Right atrium auricular region (tissue), 2 donors: ENCODE measurements at places on chromosomes 7 and 10. TPM values are rescaled to one million over a fixed set of nuclear protein-coding genes. Genes with fewer than 3 reads are reported as not detected.

The GRID2IP gene
- 0.28 TPM for total RNA-seq

DNA sequence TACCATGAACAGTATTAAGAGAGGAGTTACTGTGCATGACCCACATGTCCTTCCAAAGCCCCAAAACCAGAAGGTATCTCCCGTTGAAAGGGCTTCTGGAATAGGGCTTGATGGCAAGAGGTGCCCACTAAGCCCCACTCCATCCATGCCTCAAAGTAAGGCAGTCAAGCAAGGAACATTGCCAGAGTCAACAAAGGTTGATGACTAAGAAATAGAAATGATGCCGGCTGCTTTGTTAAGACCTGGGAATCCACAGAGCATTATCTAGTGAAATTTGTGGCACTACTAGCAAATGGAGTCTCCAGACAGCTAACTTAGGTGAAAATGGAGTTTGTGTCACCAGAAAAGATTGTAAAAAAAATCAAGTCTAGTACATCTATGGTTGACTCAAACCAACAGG, 6.2 kb downstream of the SFR1 start:
- no peak for DNase-seq

GRCh38 chr10:131738396-131738735, 162.4 kb upstream of the PPP2R2D start:
- DNase-seq = no peak

GRCh38 chr10:101839416-101840063, 4.1 kb downstream of the KCNIP2 start:
- DNase-seq = no peak

DNA sequence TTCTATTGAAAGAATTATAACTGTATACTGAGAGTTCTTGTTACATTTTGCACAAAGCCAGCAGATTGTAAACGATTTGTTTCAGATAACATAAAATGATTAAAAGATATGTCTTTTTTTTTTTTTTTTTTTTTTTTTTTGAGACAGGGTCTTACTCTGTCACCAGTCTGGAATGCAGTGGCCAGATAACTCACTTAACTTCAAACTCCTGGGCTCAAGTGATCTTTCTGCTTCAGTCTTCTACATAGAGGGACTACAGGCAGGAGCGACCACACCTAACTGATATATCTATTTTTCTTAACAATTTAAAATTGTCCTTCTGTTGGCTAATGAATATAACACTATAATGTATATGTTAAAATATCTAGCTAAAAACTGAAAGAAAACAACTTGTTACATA, 317.3 kb upstream of the CACNA2D1 start:
- no peak for DNase-seq

- DNase-seq = no peak
Measured at GRCh38 chr10:78049851-78050250, 16.2 kb downstream of the RPS24 start.

GRCh38 chr10:124224331-124225028, 131.1 kb upstream of the CHST15 start:
- no peak for DNase-seq

The HGF gene
- 2.1 TPM for total RNA-seq

The SLC26A3 gene
- not detected for total RNA-seq

- no peak for DNase-seq
Measured at GRCh38 chr7:157014635-157015555, 4.4 kb upstream of the MNX1 start.

GRCh38 chr10:126783806-126784557, 113.5 kb upstream of the C10orf90 start:
- no peak for DNase-seq

DNA sequence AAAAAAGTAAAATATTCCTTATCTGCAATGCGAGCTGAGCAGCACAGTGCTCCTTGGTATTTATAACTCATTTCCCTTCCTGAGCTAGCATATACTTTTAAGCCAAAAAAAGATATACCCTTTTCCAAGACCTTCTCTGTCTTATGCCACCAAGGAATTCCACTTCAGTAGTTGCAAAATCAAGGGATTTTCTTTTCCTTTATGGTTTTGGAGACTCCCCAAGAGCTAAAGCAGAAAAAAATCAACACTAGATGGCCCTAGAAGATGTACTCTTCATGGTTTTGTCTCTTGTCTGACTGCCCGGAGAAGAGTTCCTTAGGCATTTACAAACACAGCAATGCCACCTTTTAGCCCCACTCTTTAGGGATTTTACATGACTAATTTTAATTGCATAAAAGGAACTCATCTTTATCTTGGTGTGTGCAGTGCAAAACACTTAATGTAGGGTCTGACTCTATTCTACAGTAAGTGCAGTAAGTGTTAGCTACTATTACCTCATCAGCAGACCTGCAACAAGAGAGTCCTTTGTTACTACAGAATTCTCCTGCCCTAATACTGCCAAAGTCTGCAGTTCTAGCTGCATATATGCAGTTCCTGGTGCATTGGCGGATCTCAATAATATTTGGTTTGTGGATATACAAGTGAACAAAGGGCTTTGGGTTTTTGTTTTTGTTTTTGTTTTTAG, 443.3 kb downstream of the GFRA1 start:
- no peak for DNase-seq

DNA sequence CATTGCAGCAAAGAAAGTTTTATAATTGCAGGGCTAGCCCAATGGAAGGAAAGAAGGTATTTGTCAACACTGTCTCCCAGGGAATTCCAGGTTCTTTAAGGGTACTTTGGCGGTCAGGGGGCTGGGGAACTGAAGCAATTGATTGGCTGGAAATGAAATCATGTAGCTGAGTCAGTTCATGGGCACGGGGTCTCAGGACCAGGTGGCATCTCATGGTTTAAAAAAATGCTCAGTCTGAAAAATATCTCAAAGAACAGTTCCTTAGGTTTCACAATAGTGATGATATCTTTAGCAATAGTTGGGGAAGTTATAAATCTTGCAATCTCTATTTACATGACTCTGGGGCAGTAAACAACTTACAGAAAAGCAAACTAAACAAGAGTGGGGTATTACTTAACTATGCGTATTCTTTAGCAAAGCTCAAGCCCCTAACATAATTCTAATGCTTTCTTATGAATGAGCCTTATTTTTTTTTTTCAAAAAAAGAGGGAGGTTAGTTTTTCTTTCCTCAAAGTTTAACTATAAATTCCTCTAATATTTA, 376.9 kb upstream of the NRG3 start:
- DNase-seq = no peak

DNA sequence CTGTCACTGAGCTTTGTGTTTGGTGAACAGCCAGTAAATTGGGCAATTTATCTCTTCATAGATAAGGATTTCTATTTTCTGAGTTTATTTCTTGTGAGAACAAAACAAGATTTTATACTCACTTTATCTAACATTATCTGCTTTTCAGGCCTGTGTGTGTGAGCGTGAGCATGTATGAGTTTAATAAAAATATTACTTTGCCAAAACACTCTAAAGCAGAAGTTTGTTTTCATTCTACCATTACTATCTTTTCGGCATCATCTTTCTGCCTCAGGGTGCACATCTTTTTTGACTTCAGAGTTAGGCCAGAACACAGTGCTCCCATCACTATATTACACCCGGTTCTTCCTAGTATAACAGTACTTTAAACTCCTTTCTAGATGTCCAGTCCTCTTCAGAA, 13.0 kb downstream of the ZWINT start:
- no peak for DNase-seq

The ANK3 gene
- total RNA-seq = 198 TPM
